HL-60 (cell line): ENCODE measurements at places on chromosomes 2 and 18.

GRCh38 chr2:112020561-112020960, 34.5 kb upstream of the TMEM87B start:
- DNase-seq, result no peak

- no peak for DNase-seq
These were observed 103.9 kb upstream of the FHL2 start for GRCh38 chr2:105502625-105503334.

- no peak for DNase-seq
These were observed 288.5 kb upstream of the HNMT start for GRCh38 chr2:137675584-137676327.

DNA sequence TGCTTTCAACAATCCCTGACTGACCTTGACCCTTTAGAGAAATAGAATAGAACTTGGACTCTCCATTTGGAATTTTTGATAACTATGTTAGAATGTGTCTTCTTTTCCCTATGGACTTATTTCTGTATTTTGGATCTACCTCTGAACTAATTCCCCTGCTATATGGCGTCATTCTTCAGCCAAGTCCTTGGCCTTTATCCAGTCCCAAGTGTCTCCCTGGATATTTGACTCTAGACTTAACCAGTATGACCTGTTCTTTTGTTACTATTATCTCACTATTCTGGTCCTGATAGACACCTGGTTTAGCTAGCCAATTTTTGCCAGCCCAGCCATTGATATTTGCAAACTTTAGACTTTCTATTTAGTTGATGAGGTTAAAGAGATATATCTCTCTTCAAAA, 186.8 kb downstream of the KCNS3 start:
- DNase-seq, result no peak

- no peak for DNase-seq
These were observed 66.6 kb downstream of the ZBTB7C start for GRCh38 chr18:48342581-48342980.
